ENCODE measurements at places on chromosomes 13 and 19.

DNA sequence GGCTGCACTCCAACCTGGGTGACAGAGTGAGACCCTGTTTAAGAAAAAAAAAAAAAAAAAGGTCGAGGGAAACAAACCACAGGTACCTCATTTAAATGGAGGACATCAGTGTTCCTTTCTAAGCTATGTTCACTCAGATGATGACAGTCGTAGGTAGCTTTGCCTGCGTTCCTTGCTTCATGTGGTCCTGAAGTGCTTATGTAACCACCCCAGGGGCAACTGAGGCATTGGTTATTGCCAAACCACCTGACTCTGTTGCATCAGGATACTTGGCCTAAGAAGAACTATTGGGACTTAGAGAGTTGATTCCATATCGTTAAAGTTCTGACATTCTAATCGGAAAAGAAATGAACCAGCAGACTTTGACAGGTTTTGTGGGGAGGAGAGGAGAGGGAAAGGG, 51.7 kb downstream of the SPATA13 start:
- DNase-seq = peak; percentile 41

GRCh38 chr13:70720386-70720785, 612.1 kb upstream of the KLHL1 start:
- DNase-seq = no peak

GRCh38 chr13:113046883-113047244, 58.7 kb upstream of the F7 start:
- DNase-seq = peak; percentile 37

- no peak for DNase-seq
These were observed 38.2 kb upstream of the GJB6 start for GRCh38 chr13:20270163-20270865.

DNA sequence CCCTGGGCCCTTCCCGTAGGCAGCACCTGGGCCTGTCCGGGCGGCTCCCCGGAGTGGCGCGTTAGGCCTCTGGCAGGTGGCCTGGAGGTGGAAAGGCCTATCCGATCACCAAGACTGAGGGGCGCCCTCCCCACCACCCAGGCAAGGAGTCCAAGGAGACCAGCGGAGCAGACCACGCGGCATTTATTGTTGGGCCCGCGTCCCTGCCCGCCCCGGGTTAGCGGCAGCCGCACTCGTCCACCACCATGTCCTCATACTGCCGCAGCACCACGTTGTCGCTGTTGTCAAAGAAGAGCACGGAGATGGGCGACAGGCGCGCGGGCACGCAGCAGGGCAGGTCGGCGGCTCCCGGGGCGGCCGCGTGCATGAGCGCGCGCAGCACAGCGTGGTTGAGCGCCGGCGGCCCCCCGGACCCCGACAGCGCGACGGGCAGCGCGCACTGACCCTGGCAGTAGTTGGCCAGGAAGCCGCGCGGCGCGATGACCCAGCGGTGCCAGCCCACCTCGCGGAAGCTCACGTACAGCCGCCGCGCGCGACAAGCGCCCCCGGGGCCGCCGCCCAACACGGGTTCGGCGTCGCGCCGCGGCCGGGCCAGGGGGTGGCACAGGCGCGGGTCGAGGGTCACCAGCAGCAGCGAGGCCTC, 27.5 kb downstream of the CERS1 start:
- DNase-seq = no peak

- DNase-seq = no peak
These were observed 620.2 kb downstream of the EFNB2 start for GRCh38 chr13:105915146-105915850.

DNA sequence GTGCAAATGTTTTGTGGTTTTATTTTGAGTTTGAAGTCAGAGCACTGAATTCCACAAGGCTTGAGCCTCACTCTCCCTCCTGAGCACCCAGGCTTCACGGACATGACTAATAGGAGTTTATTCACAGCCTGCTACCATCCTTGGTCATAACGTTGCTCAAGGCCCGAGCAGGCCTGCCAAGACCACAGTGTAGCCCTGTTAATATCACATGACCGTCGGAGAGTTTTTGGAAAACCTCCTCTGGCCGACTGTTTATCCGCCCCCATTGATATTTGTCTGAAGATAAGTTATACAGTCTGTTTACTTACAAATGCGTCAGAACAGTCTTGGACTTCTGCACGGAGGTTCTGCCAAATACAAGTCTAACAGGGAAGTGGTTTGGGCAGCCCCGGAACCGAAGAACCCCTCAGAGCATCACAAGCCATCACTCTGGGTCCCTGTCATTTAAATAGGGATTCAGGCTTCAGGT, 89.9 kb downstream of the COL4A2 start:
- no peak for DNase-seq

GRCh38 chr19:18278521-18279265, 2.7 kb downstream of the JUND start:
- DNase-seq = no peak
